ENCODE measurements at places on chromosomes 12 and 14. TPM values are rescaled to one million over a fixed set of nuclear protein-coding genes. Genes with fewer than 3 reads are reported as not detected.
A peak's percentile ranks its signal among the peaks of the same experiment; 100 is the strongest.

GRCh38 chr14:89630101-89630829 lies 213.2 kb upstream of the FOXN3 start:
- H3K36me3 ChIP-seq: no peaks in the 10 kb centered on the region
- H3K4me1 ChIP-seq: peaks cover 2% of the 10 kb centered on the region
- no peak overlapping the region for H3K27ac ChIP-seq
- no peaks in the 10 kb centered on the region for H3K27me3 ChIP-seq
- H3K4me3 ChIP-seq: no peak overlapping the region

GRCh38 chr12:62252576-62252975 lies 7.6 kb upstream of the USP15 start:
- H3K27me3 ChIP-seq: no peaks in the 10 kb centered on the region
- H3K36me3 ChIP-seq: no peaks in the 10 kb centered on the region
- H3K4me1 ChIP-seq: no peaks in the 10 kb centered on the region

- H3K4me3 ChIP-seq: no peak overlapping the region
- no peaks in the 10 kb centered on the region for H3K27me3 ChIP-seq
- no peaks in the 10 kb centered on the region for H3K36me3 ChIP-seq
- peak; percentile 60 for DNase-seq
- no peak overlapping the region for H3K27ac ChIP-seq
These were observed 93.7 kb upstream of the PTPRR start for GRCh38 chr12:71014180-71014785.

Gene KRT78
- polyA plus RNA-seq: 1.8 TPM

Gene TCL1B
- 0.06 TPM for polyA plus RNA-seq

Gene KERA
- not detected for polyA plus RNA-seq
